ENCODE measurements at places on chromosomes 2 and 18. TPM values are rescaled to one million over a fixed set of nuclear protein-coding genes. Genes with fewer than 3 reads are reported as not detected.

Gene ANKRD30B
- total RNA-seq, result not detected

Gene CDH19
- not detected for total RNA-seq

Gene ARHGAP15
- total RNA-seq, result 72.1 TPM

Gene SANBR
- total RNA-seq, result 13.6 TPM

Gene R3HDM1
- total RNA-seq, result 111 TPM

Gene SH3RF3
- not detected for total RNA-seq

Gene VIL1
- not detected for total RNA-seq

Gene STAT4
- total RNA-seq, result not detected

Data from OCI-LY7 (cell line).